ENCODE measurements at places on chromosomes 4 and X. TPM values are rescaled to one million over a fixed set of nuclear protein-coding genes. Genes with fewer than 3 reads are reported as not detected.

DNA sequence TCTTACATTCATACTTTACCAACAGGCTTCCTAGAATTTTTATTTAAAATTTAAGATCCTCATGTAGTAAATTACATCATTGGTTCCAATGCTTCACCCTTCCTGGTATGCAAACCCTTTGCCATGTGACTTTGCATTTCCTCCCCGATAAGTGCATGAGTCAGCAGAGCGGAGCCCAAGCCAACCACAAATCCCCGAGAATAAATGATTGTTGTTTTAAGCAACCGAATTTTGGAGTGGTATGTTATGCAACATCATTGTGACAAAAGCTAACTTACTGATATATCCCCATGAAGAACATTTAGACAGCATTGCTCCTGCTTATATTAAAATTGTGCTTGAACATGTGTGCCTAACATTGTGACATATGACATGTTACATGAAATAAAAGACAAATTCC, 199.4 kb upstream of the DDX53 start:
- no peak for DNase-seq

Gene MAOB
- total RNA-seq, result 56.8 TPM

DNA sequence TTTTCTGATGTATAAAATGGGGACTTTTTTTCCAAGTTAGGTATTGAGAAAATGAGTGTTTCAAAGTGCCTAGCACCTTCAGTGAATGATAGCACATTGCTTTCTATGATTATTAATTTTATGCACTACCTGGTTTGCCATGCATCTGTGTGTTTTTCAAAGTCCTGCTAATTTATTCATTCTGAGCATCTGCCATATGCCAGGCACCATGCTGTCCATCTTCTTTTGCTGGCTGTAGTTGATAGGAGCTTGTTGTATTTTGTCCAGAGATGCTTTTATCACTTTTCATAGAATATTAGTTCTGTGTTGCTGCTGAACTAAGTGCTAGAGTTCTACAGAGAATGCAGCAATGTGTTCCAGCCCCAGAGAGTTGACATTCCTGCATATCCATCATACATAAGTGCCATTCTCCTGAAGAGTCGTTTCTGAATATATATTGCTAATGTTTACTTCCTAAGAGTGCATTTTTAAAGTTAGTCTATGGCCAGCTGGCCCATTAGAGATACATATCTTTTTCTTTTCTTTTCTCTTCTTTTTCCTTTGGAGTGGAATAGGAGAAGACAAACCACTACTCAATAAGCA, 49.0 kb upstream of the CLNK start:
- no peak for DNase-seq

DNA sequence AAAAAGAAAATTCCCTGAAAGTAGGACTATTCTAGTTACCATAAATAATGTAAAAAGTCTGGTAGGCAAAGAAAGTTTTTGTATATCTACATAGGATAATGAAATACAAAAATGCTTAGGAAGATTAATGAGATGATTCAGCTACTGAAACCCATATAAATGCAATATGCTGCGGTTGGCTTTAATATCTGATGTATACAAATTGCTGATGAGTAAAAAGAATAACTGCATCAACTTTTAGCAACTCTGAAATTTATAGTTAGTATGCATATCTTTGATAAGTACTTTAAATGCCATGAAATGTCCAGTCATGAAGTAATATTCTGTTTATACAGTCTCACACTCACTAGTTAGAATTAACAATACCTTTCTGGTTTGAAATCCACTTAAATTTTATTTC, 404.8 kb downstream of the TLL1 start:
- no peak for DNase-seq

- no peak for DNase-seq
Observed at GRCh38 chrX:49892542-49892941, 13.3 kb downstream of the USP27X start.

Gene NLGN3
- 2.1 TPM for total RNA-seq

- no peak for DNase-seq
Observed at GRCh38 chr4:41039317-41039716, 175.0 kb downstream of the APBB2 start.

DNA sequence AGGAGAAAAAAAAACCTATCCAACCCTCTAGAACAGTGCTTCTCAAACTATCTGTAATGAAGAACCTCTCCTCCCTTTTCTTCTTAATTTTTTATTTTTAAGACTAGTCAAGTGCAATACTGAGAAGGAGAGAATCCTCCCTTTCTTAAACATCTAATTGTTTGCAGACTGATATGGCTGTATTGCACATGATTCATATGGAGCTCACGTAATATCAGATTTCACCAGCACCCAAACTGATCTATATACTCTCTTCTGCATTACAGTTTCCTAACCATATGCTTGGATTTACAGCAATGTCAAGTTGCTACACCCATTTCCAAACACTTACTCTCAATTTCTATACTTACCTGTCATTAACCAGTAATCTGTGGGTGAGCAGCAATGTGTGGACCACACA, 9.5 kb downstream of the PRMT9 start:
- DNase-seq, result no peak

DNA sequence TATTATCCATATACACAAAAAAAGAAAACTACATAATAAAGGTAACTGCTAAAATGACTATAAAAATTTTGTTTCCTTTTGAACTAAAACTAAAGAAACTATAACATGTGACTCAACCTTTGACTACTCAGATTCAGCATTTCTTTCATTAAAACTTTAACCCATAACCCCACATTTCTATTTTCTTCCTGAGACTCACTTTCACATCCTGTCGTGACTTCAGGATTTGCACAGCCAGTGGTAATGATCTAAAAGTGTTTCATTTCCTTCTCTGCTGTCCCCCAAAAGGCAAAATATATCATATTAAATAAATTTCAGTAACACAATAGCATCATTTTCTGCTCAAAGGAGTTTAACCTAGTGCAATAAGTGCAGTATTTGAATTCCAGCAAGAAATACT, 1022.4 kb upstream of the DIAPH2 start:
- no peak for DNase-seq

Gene ZNF711
- total RNA-seq, result 8.0 TPM

GRCh38 chrX:149039057-149039456, 466.0 kb downstream of the IDS start:
- DNase-seq, result no peak

DNA sequence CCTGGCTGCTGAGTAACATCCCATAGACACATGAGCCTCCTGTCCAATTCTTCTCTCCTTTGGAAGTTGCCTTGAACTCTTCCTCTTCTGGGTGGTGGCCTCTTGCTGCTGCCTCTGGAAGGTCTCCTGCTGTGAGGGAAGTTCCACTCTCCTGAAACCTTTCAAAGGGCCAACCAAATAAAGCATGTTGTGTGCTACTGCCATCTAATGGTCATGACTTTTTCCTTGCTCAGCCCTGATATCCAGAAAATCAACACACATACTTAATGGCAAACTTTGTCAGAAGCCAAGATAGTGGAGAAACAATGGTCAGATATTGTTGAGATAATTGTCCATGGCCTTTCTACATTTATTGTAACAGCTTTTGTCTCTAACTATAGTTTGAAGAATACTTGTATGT, 19.1 kb upstream of the ZXDA start:
- no peak for DNase-seq

Gene TEX13C
- total RNA-seq, result not detected

Gene CCNA2
- 32.6 TPM for total RNA-seq

Gene GUCY2F
- total RNA-seq, result not detected

Gene PPEF2
- total RNA-seq, result not detected

Gene VCX3B
- not detected for total RNA-seq

Gene NAP1L3
- not detected for total RNA-seq

Gene ARFIP1
- total RNA-seq, result 35.5 TPM

Gene OCRL
- 30.7 TPM for total RNA-seq

GRCh38 chrX:38796946-38797345, 4.3 kb upstream of the MID1IP1 start:
- no peak for DNase-seq

DNA sequence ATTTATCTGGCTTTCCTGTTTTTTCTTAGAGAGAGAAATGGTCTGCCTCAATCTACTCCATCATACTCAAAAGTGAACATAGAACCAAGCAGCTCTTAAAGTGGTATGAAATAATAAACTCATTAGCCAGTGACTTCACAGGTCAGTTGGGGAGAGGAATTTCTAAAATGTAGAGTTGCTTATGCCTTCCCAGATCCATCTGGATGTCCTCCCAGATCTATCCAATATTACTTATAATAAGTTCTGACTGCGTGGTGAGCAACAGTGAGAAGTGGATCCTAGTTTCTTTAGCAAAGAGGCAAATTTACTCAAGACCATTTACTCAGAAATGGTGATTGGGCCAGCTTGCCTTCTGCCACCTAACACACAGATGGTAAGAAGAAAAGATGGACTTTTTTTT, 748.0 kb downstream of the PCDH18 start:
- no peak for DNase-seq

DNA sequence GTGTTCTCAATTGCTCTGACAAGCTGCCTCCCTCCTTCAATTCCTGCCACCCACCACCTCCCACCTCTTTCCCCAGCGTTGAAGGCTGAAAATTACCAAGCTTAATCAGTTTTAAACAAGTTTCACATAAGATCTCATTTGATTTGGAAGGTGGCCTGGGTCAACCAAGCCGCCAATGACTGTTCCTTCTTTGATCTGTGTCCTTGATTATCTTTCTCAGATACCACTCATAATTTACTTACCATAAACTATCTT, 211.4 kb downstream of the SLIT2 start:
- DNase-seq, result no peak

- no peak for DNase-seq
Observed at GRCh38 chr4:15242021-15242420, 185.8 kb upstream of the C1QTNF7 start.

DNA sequence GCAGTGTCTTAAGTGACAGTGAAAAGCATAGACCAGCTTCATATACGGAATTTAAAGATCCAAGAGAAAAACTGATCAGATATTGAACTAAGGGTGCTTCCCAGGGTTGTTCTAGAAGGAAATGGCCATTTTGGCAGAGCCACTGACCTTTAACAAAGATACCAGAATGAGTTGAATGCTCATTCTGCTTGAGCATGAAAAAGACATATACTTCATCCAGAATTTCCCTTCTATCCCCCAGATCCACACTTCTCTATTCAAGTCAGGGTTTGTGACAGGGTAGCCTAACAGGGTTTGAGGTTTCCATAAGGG, 45.6 kb upstream of the FAM9C start:
- DNase-seq, result no peak

Gene SSX3
- total RNA-seq, result not detected

DNA sequence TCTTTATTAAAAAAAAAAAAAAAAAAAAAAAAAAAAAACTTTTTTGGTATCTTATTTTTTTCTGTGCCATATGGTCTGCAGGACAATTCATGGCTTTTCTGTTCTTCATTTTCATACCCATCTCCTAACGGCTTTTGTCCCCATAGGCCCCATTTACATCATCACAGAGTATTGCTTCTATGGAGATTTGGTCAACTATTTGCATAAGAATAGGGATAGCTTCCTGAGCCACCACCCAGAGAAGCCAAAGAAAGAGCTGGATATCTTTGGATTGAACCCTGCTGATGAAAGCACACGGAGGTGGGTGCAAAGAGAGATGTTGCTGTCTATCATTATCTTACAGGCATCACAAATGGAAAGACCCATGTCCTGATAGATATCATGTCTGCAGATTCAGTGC, 49.1 kb downstream of the PDGFRA start:
- DNase-seq, result no peak

DNA sequence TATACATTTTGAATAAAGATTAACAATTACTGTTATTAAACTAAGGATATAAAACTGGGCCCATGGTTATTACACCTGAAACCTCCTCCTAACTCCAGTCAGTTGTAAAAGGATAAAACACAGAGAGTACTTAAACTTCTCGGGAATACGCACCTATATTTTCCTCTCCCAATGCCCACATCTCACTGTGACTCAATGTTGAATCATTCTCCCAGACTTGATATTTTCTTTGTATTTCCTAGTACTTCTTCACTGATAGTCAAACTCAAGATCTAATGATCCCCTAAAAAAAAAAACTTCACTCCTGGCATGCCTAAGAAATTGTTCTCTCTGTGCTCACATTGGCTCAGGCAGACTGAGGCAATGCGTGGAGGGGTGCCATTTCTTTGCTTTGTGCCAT, 212.5 kb upstream of the DKK2 start:
- DNase-seq, result no peak

DNA sequence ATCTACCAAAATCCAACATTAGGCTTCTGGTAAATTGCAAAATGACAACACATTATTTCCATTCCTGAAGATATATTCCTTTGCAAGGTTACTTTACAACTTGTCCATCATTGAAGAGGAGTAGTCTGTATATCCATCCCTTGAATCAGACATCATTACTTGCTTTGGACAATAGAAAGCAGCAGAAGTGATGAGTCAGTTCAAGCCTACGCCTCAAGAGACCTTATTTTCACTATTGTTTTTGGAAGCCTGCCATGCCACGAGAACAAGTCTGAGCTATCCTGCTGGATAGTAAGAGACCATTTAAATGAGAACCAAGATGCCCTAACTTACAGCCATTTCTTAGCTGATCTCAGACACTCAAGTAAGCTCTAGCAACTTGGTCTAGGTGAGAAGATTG, 246.0 kb upstream of the HHIP start:
- DNase-seq, result peak; percentile 34

DNA sequence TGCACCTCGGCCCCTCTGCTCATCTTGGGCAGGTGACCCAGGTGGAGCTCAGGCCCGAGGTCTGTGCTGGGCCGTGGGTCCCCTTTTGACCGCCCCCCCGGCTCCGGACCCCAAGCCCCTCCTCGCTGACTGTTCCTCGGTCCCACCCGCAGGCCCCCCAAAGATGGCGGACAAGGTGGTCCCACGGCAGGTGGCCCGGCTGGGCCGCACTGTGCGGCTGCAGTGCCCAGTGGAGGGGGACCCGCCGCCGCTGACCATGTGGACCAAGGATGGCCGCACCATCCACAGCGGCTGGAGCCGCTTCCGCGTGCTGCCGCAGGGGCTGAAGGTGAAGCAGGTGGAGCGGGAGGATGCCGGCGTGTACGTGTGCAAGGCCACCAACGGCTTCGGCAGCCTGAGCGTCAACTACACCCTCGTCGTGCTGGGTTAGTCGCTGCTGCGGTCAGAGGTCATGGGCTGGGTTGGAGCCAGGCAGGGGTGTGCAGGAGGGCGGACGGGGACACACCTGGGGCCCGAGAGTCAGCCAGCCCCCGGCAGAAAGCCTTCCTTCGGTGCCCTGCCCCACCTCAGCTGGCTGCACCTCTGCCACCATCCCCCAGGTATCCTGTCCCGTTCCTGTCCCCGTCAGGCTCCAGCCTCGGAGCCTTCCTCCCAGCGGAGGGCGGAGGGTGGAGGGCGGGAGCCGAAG, 10.8 kb downstream of the FGFRL1 start:
- DNase-seq, result no peak

DNA sequence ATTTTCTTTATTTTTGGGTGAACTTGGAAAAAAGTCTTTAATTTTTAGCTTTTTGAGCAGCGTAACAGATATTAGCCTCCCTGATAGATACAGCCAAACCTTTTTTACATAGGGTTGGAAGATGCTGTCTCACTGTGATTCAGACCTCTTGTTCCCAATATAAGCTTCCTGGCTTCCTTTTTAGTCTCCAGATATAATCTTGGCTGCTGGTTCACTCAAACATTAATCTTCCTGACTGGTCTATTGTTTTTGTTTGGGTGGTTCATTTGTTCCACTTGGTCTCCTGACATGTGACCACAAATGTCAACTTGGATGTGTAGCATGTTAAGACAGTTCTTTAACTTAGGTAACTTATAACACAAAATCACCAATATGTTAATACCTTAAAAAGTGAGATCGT, 23.0 kb downstream of the RPA4 start:
- DNase-seq, result no peak
